ENCODE measurements at places on chromosomes 4 and X. TPM values are rescaled to one million over a fixed set of nuclear protein-coding genes. Genes with fewer than 3 reads are reported as not detected.

GRCh38 chrX:39930786-39931528 lies 166.8 kb downstream of the BCOR start:
- DNase-seq, result no peak

- DNase-seq, result no peak
Observed at GRCh38 chr4:3830774-3831528, 64.8 kb downstream of the ADRA2C start.

DNA sequence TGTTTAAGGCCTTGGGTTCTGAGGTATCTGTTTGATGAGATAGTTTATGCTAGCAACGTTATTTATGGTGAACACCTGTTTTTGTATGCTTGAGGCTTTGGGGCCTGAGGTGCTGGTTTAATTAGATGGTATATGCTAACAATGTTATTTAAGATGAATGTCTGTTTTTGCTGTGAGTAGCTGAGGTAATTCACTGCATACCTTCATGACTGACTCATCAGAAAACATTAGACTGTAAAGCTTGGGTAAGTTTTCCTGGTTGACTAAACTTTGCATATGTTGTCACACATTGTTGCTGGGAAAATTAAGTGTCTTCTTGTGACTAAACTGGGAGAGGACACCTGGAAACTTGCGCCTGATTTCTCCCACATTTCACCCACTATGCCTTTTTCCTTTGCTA lies 1026.6 kb downstream of the RAPGEF2 start:
- DNase-seq, result peak; percentile 96

QDPR gene
- 24.0 TPM for total RNA-seq

GPR82 gene
- not detected for total RNA-seq

All from kidney epithelial cell (primary cell).